ENCODE measurements at places on chromosomes 1 and 21. TPM values are rescaled to one million over a fixed set of nuclear protein-coding genes. Genes with fewer than 3 reads are reported as not detected.

ERRFI1 gene
- total RNA-seq = 10.8 TPM

RHD gene
- not detected for total RNA-seq

COL9A2 gene
- 0.27 TPM for total RNA-seq

TCHH gene
- total RNA-seq = not detected

Measured in left ventricle myocardium inferior (tissue), 1 donor.